ENCODE measurements at places on chromosomes 7 and 10. TPM values are rescaled to one million over a fixed set of nuclear protein-coding genes. Genes with fewer than 3 reads are reported as not detected.

SPAG6 gene
- not detected for total RNA-seq

OGDH gene
- total RNA-seq = 677 TPM

GSTK1 gene
- total RNA-seq = 291 TPM

GATA3 gene
- 1.4 TPM for total RNA-seq

CARD11 gene
- 0.16 TPM for total RNA-seq

MYL10 gene
- not detected for total RNA-seq

ZNF438 gene
- 13.2 TPM for total RNA-seq

SNX10 gene
- 1.1 TPM for total RNA-seq

LRRTM3 gene
- total RNA-seq = not detected

BICC1 gene
- 5.7 TPM for total RNA-seq

LAMB1 gene
- total RNA-seq = 60.0 TPM

NCF1 gene
- 3.5 TPM for total RNA-seq

SAP25 gene
- 1.1 TPM for total RNA-seq

DNA sequence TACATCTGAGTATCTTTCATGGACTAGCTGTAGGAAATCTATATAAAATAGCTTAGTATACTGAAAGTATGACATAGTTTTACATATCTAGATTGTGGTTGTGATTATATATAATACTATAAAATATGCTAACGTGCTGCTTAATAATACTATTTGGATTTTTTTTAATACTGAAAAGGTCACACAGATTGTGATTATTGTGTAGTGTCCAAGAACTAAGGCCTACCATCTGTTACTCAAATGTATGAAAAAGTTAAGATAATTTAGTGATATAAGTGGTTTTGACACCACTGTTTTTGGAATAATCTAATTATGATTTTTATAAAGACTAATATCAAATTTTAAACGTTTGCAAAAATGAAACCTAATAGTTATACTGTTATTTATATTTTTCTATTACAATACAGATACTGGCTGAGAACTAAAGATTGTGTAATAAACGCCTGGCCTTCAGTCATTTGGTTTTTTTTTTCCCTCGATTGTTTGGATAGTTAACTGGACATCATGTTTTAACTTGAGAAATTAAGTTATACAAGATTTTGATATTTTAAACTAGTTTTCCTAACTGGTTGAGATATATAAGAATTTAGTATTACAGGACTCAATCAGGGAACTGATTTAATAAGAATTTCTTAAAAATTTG, 12.6 kb downstream of the PTEN start:
- no peak for DNase-seq
- peak overlapping the region; percentile 19 for H3K4me3 ChIP-seq
- H3K4me1 ChIP-seq = peaks cover 95% of the 10 kb centered on the region
- no peak overlapping the region for H3K27ac ChIP-seq

GRCh38 chr10:91756286-91756685, 41.9 kb upstream of the TNKS2 start:
- H3K4me1 ChIP-seq = no peaks in the 10 kb centered on the region
- no peaks in the 10 kb centered on the region for H3K36me3 ChIP-seq
- H3K4me3 ChIP-seq = no peak overlapping the region
- peaks cover 20% of the 10 kb centered on the region for H3K27me3 ChIP-seq

DNA sequence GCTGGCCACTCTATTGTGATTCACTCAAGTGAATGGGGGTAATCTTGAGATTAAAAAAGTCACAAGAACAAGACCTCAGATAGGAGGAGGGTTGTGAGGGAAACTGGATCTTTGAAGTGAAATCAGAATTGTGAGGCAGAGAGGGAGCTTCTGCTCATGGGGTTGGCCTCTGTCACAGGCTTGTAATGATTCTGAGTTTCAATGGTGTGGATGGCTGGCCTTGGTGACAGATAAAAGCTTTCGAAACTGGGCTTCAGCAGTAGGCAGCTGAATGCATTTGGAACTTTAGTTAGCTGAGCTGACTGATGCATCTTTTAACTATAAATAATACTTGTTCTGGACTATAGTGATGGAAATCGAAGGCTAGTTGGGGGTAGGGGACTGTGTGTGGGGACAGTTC, 12.2 kb downstream of the TAS2R60 start:
- DNase-seq = no peak
- no peaks in the 10 kb centered on the region for H3K27me3 ChIP-seq
- no peaks in the 10 kb centered on the region for H3K4me1 ChIP-seq

GRCh38 chr7:70997261-70997660, 134.7 kb upstream of the GALNT17 start:
- H3K4me1 ChIP-seq = no peaks in the 10 kb centered on the region
- no peak overlapping the region for H3K4me3 ChIP-seq
- no peak for DNase-seq

DNA sequence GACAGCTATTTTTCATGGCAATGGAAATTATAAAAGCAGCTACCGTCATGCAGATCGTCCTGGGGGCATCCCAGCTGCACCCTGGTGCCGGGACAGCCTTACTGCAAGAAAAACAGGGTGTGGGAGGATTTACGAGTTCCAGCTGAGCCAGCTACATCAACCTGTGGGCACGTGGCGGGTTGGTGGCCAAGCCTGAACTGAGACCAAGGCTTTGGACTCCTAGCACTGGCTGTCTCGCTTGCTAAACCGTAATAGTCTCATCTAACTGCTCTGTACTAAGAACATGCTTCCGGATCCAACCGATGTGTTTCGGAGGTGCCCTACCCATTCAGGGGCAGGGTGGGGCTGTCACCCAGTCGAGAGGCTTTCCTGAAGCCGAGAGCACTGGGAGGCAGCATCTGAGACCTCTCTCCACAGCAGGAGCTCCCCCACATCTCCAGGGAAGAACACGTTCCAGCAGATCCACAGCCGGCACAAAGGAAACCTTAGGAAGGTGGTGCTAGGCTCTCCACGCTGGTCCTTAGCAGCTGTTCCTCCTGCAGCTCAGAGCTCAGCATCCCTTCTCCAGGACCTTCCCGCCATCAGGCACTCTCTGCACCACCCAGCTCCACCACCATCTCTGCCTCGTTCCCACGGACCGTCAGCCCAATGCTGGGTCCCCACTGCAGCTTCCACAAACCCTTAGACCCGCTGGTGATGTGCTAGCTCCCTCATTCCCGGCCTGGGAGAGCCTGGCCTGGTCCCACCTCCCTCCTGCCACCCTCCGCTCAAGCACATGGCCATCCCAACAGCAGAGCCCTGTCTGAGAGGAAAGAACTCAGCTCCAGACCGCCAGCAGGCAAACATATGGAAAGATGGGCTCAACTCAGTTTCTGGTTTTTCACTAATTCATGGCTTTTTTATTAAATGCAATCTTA, 158.5 kb downstream of the PTPRN2 start:
- no peak overlapping the region for H3K27ac ChIP-seq

DNA sequence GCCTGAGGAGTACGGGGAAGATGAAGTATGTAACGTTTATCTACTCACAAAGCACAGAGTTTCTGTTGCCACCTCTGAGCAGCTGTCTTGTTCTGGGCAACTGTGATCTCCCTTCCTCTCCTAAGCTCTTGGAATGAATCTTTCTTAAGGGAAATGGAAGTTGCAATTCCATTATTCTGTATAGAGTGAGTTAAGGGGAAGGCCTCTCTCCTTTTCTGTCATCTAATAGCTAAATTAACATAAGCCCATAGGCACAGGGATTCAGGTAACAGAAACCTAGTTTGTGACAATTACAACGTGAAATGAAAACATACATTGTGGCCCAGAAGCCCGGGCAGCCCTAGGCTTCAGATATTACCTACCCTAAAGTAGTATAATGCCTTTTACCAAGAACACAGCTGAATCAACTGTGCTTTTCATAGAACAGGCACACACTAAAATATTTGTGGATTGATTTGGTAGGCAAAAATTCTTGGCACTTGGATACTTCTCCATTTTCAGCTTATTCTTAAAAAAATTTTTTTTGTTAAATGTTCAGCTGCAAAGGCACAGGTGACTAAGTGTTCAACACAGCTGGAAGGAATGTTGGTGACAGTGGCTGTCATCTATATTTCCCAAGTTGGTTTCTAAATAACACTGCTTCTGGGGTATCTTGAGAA, 3.8 kb upstream of the PDCD4 start:
- peak overlapping the region; percentile 45 for H3K27ac ChIP-seq
- H3K4me1 ChIP-seq = peaks cover 36% of the 10 kb centered on the region
- no peak overlapping the region for H3K4me3 ChIP-seq
- no peak for DNase-seq
- no peaks in the 10 kb centered on the region for H3K27me3 ChIP-seq
- H3K36me3 ChIP-seq = no peaks in the 10 kb centered on the region

DNA sequence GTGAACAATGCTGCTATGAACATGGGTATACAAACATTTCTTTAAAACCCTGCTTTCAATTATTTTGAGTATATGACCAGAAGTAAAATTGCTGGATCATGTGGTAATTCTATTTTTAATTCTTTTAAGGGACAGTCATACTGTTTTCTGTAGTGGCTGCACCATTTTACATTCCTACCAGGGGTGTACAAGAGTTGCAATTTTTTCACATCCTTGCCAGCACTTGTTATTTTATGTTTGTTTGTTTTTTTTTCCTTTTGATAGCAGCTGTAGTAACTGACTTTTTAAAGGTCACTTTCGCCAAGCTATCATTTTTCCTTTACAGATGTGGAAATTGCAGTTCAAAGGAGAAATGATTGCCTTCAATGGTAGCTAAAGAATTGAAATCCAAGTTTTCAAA, 99.5 kb downstream of the GPR85 start:
- H3K27ac ChIP-seq = peak overlapping the region; percentile 82
- no peak overlapping the region for H3K4me3 ChIP-seq
- peaks cover 62% of the 10 kb centered on the region for H3K4me1 ChIP-seq
- H3K36me3 ChIP-seq = no peaks in the 10 kb centered on the region

DNA sequence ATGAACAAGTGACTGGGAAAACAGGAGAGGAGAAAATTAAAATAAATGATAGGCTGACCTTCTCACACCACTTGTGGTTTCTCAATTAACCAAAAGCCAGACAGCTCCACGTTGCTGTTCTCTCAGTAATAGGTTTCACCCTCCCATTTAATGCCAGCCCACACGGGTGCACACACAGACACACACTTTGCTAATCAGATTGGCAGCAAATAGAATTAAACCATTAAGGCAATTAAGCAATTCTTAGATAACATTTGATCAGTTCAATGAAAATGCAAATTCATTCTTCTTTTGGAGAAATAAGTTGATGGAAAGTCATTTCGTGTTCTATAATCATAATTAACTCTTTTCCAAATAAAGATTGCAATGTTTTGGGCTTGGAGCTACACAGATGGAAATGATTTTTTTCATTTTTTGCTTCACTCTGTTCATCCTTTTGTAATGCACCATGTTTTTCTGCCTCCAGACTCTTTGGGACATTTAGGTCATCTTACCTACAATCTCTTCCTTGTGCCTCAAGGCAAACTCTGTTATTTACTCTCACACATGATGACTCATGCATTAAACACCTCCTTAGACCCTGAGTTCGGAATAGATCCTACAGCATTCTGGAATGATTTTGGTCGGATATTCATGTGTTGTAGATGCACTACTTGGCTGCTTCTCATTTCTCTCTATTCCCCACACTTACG, 700.7 kb downstream of the AUTS2 start:
- no peaks in the 10 kb centered on the region for H3K27me3 ChIP-seq
- no peak for DNase-seq
- no peaks in the 10 kb centered on the region for H3K4me1 ChIP-seq
- H3K27ac ChIP-seq = no peak overlapping the region
- H3K36me3 ChIP-seq = no peaks in the 10 kb centered on the region

DNA sequence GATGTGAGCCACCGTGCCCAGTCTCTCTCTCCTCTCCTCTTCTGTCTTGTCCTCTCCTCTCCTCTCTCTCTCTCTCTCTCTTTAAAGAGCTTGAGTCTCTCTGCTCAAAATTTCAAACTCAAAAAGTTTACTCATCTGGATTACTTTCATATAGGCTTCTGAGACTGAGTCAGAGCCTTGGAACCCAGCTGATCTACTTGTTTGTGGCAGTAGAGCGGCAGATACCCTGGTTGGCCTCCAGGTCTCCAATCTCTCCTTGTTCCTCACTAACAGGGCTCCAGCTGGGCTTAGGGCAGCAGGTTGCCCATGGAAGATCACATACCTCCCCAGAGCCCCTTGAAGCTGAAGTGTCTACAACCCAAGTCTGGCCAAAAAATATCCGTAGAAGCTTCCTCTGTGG, 51.0 kb downstream of the HHEX start:
- no peaks in the 10 kb centered on the region for H3K4me1 ChIP-seq
- H3K27me3 ChIP-seq = peaks cover 12% of the 10 kb centered on the region
- DNase-seq = no peak
- no peak overlapping the region for H3K27ac ChIP-seq
- H3K4me3 ChIP-seq = no peak overlapping the region

DNA sequence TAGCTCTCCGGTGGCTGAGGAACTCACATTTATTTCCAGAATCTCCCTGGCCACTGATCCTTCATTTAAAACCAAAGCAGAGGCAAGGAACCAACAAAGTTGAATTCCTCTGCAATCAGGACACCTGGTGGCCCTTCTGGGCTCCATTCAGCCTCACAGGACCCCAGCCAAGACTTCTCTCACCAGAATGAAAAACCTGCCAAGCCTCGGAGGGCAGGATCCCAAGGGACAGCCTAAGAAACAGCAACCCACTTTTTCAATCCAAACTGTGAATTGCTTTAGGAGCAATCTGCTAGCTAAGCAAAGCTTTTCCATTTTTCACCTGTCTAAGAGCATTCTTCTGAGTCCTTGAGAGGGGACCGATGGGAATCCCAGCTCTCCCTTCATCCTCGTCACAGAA, 34.6 kb downstream of the OAT start:
- no peak overlapping the region for H3K4me3 ChIP-seq
- H3K27me3 ChIP-seq = peaks cover 44% of the 10 kb centered on the region
- no peaks in the 10 kb centered on the region for H3K36me3 ChIP-seq

GRCh38 chr10:121862649-121863048, 65.2 kb downstream of the ATE1 start:
- H3K27ac ChIP-seq = no peak overlapping the region
- no peak for DNase-seq
- no peaks in the 10 kb centered on the region for H3K4me1 ChIP-seq
- no peak overlapping the region for H3K4me3 ChIP-seq
- H3K27me3 ChIP-seq = no peaks in the 10 kb centered on the region
- peaks cover 12% of the 10 kb centered on the region for H3K36me3 ChIP-seq

- H3K27ac ChIP-seq = no peak overlapping the region
- H3K4me1 ChIP-seq = no peaks in the 10 kb centered on the region
- H3K4me3 ChIP-seq = no peak overlapping the region
- DNase-seq = no peak
Measured at GRCh38 chr7:101315336-101315735, 6.3 kb downstream of the IFT22 start.

DNA sequence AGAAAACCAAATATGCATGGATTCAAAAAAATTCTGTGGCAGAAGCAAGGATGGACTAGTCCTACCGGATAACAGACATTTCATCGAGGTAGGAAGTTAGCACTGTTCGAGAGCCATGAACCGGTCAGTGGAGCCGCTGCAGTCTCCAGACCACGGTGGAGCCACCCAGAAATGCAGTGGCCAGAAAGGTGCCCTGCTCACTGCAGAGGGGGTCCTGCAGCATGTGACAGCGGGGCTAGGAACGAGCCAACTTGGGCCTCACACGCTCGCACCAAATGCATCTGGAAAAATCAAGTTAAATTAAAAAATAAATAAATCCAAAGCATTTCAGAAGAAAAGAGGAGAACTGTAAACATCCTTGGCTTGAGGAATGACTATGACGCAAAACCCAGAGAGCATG, 13.1 kb upstream of the CFAP46 start:
- H3K4me1 ChIP-seq = peaks cover 18% of the 10 kb centered on the region
- H3K36me3 ChIP-seq = no peaks in the 10 kb centered on the region
- H3K4me3 ChIP-seq = no peak overlapping the region
- H3K27ac ChIP-seq = no peak overlapping the region
- peaks cover 58% of the 10 kb centered on the region for H3K27me3 ChIP-seq

GRCh38 chr10:100823194-100823593, 77.8 kb downstream of the PAX2 start:
- no peaks in the 10 kb centered on the region for H3K36me3 ChIP-seq
- no peak overlapping the region for H3K27ac ChIP-seq
- peaks cover 22% of the 10 kb centered on the region for H3K4me1 ChIP-seq
